Hypothalamus (tissue), 51 donors: ENCODE measurements at places on chromosomes 13 and 19.

- no peak for DNase-seq
Observed at GRCh38 chr13:36438594-36439483, 6.5 kb downstream of the CCNA1 start.

GRCh38 chr13:114043421-114044053, 69.7 kb upstream of the C13orf46 start:
- DNase-seq: no peak

GRCh38 chr19:2079076-2079864, 16.9 kb downstream of the MOB3A start:
- DNase-seq: no peak

DNA sequence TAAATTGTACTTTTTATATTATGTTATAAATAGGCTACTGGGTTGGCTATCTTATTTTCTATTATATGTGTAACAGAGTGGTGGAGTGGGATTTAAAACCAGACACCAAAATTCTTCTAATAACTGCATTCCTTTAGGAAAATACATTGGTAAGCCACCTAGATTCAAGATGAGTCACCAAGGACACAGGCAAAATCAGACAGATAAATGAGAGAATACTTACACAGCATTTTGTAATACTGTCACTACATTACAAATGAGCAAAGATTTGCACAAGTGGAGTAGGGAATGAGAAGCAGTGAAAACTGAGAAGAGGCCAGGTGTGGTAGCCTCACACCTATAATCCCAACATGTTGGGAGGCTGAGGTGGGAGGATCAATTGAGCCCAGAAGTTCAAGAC, 6.2 kb upstream of the SPART start:
- DNase-seq: no peak

GRCh38 chr13:111278743-111279652, 41.4 kb upstream of the TEX29 start:
- no peak for DNase-seq

- no peak for DNase-seq
Observed at GRCh38 chr13:114149774-114150740, 17.6 kb upstream of the RASA3 start.

GRCh38 chr13:110813646-110814624, 100.4 kb downstream of the ING1 start:
- DNase-seq: no peak
